Hippocampal formation (tissue), 2 donors: ENCODE measurements at places on chromosomes 12 and 14.

- no peak for DNase-seq
Observed at GRCh38 chr12:65004270-65004669, 116.8 kb downstream of the WIF1 start.

DNA sequence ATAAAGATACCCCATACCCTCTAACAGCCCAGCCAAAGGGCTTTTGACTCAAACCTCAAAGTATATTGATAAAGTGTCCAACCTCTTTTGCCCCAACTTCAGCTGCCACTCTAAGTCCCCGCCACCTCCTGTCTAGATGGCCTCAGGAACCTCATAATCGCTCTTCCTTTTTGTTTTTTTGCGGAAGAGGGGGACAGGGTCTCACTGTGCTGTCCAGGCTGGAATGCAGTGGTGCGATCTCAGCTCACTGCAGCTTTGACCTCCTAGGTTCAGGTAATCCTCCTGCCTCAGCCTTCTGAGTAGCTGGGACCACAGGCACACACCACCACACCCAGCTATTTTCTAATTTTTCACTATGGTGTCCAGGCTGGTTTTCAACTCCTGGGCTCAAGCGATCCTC lies 60.3 kb downstream of the STX2 start:
- no peak for DNase-seq

GRCh38 chr12:109178532-109178931 lies 62.1 kb downstream of the ACACB start:
- DNase-seq: no peak

DNA sequence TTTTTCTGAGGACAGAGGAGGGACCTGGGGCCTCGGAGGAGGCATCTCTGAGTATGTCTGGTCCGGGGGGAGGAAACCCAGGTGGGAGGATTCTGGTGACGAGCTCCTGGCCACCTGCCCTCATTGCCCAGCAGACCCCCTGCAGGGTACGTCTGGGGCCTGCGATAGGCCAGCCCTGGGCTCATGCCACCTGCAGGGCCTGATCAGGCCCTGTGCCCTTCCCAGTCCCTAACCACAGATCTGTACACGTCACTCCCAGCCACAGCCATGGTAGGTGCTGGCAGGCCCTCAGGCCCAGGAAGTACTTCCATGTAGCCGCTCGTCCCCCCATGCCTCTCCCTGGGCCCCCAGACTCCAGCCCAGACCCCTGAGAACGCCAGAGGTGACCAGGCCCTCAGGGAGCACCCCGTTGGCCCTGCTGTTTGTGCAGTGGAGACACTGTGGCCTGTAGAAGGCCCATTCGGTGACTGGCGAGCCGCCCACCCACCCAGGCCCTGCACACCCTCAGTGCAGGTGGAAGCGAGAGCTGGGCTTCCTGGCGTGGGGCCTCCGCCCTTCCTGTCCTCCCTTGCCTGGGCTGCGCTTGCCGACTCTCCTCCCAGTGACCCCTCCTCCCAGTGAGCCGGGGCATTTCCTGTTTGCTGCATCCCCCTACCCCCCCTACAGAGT lies 5.7 kb downstream of the INF2 start:
- DNase-seq: no peak

- peak; percentile 23 for DNase-seq
Observed at GRCh38 chr14:53295985-53296582, 143.0 kb upstream of the DDHD1 start.

DNA sequence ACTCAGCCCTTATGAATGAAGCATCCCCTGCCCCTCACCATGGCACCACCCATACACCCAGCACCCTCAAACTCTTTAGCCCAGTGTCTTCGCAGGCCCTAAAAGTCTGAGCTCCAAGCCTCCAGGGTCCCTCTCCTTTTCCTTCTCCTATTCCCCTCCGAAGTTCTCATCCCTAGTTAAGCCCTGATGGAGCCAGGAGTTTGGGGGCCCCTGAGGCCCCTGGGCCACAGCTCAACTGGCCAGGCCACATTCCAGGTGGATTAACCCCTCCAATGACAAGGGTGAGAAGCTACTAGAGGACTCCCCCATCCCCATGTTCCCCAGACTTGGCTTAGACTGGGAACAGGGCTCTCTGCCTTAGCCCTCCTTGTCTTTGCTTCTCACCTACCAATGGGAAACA lies 2.6 kb downstream of the RARG start:
- no peak for DNase-seq
